KBM-7 (cell line): ENCODE measurements at places on chromosomes 3 and 15.
A peak's percentile ranks its signal among the peaks of the same experiment; 100 is the strongest.

DNA sequence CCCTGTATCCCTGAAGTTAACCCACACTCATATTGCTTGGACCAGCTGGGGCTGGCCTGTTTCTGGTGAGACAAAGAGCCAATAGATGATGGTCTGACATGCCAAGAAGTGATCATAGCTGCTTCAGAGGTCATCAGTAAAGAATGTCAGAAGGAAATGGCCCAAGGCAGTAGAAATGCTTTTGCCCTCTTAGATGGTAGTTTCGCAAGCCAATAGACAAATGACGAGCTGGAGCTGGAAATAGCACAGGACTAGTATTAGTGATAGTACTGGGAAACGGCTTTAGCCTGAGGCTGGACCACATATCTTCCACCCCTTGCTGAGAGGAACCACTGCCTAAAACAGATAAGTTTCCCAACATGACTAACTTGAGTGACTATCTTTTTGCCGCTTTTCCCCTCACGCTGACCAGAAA, 176.1 kb upstream of the THBS1 start:
- no peak for DNase-seq

- DNase-seq: peak; percentile 70
Measured at GRCh38 chr3:123652342-123652984, 67.6 kb upstream of the HACD2 start.

DNA sequence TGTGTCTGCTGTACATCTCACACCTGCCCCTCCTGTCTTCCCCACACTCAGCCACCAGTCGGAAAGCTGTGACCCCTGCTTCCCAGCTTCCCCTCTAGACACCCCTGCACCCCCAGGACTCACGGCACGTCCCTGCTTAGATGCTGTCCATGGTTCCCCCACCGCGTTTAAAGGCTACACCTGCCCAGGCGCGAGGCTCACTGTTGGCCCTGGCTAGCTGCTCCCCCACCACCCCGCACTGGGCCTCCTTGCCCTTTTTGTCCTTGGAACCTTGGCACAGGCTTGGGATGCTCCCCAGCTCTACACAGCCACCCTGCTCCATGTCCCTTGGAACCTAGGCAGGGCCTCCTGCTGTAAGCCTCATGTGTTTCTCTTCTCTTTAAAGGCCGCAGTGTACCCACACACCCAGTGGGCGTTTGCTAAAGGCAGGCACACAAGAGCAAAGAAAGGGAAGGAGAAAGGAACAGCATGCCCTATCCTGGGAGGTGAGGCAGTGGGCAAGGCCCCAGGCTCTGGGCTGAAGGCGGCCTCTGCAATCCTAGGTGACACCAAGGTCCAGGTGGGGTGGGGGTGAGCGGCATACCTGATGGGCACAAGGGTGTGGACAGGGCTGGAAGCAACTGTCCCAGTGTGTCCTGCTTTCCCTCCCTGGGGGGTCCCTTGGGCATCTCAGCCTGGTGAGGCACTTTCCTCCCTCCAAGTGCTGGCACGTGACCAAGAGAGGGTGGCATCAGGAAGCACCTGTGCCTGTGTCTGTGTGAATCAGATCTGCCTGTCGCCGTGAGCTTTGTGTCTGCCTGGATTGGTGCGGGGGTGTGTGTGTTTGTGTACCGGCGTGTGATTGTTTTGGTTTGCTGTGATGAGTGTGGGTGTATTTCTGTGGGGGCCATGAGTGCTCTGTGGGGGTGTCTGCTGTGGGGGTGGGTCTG, 54.4 kb downstream of the TPRA1 start:
- no peak for DNase-seq

DNA sequence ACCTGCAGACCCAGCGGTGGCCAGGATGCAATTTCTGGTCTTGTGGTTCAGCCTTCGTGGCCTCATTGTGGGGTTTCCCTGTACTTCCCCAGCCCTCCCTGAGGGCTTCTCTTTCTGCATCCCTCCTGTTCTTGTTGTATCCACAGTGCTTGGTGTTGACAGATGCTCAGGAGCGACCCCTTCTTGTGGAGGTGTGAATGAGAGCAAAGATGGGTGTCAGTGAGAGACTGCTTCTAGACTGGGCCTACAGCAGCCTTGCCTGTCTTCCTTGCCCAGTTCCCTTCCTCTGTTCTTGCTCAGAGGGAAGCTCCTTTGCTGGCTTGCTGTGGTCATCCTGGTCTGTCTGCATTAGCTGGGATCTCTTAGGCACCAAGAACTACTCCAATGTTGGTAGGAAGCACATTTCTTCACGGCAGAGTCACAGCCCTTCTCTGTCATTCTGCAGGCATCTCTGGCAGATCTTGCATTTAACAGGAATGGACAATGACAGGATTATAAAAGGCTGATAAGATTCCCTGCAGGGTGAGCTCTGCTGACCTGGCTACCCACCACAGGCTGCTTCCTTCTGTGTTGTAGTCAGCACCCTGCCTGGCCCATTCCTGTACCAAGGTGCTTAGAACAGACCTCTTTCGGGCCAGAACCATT, 317.8 kb upstream of the C2CD4B start:
- peak; percentile 45 for DNase-seq

GRCh38 chr3:54120657-54121413, 1.5 kb upstream of the CACNA2D3 start:
- no peak for DNase-seq

GRCh38 chr15:67564021-67564967, 21.8 kb downstream of the MAP2K5 start:
- DNase-seq: no peak

DNA sequence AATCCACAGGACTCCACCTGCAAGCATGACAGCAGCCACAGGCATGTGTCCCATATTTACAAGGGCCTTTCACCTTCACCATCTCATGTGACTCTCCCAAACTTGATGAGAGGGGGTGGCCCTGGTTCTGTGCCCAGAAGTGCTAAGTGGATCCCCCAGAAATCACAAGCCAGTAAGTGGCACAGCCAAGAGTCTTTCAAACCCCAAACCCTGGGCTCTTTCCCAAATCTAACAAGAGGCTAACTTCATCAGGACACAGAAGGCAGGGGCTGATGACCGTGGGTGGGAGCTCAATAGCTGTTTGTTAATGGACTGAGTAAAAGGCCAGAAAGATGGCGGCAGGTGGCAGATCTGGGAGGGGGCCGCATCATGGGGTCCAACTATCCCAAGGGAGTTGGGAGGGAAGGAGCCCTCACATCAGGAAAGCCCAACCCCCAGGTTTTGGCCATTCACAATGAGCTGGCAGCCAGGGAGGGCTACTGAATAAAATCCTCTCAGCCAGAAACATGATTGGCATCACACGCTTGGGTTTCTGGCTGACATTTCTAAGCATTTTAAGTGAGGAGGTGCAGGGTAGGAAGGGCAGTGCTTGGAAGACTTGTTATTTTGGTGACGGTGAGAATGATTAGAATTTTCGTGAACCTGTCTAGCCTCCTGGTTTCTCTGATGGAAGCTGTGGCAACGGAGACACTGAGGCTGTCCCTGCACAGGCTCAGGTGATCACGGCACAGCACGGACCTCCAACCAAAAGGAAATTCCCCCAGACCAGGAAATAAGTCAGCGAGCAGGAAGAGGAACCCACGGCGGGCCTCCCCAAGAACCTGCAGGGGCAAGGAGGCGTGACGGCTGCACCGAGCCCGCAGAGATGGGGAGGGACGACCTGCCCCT, 109.3 kb downstream of the OXNAD1 start:
- DNase-seq: no peak
